ENCODE measurements at places on chromosomes 3 and 15. TPM values are rescaled to one million over a fixed set of nuclear protein-coding genes. Genes with fewer than 3 reads are reported as not detected.

SLC28A1 gene
- not detected for total RNA-seq

GPR87 gene
- 2.0 TPM for total RNA-seq

ENTPD3 gene
- total RNA-seq = not detected

FBXO22 gene
- 31.6 TPM for total RNA-seq
